ENCODE measurements at places on chromosomes 7 and 10.

GRCh38 chr10:95742485-95742884 lies 13.5 kb upstream of the ENTPD1 start:
- no peak for DNase-seq

DNA sequence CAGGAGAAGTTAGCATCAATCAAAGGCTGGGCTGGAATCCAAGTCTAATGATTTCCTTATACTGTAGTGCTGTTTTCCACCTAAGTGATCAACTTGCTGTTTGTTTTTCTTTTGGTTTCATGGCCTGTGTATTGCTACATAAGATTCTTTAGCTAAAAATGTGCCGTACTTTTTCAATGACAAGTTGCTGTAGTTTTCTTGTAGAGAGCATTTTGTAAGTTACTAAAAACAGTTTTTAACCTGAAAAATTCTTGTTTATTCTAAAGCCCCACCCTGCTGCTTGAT lies 1.3 kb downstream of the HELLS start:
- no peak for DNase-seq

- peak; percentile 36 for DNase-seq
These were observed 1.5 kb downstream of the KMT2E start for GRCh38 chr7:105015390-105015965.

GRCh38 chr7:83806538-83806937 lies 157.6 kb upstream of the SEMA3E start:
- DNase-seq = no peak

- no peak for DNase-seq
These were observed 156.5 kb downstream of the EXOC4 start for GRCh38 chr7:133409421-133409820.

DNA sequence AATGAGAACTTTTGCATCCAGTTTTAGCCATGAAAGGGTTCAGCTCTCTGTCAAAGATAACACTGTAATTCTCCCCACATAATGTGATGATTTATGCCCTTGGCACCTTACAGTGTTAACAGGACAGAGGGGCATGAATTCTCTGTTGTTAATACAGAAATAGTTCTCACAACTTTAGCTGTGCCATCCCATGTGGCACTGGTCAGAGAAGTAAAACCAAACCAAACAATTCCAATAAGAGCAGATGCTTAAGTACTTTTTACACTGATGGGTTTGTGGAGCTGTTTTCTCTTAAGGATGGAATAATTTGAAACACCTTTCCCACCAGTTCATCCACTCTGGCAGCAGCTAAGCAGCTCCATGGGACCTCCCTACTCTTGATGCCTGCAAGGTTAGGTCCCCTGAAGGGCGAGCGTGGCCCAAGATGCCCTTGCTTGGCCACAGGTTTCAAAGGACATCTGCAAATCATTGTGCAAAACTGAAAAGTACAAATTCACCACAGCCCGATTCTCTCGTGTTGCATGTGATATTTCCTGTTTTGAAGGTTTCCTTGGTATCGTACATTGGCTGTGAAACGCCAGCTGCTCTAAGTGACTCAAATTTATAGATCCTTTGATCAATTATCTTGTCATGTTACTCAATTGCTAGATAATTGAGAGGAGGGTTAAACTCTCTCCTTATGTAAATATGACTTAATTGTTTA lies 82.5 kb upstream of the CREB5 start:
- no peak for DNase-seq

DNA sequence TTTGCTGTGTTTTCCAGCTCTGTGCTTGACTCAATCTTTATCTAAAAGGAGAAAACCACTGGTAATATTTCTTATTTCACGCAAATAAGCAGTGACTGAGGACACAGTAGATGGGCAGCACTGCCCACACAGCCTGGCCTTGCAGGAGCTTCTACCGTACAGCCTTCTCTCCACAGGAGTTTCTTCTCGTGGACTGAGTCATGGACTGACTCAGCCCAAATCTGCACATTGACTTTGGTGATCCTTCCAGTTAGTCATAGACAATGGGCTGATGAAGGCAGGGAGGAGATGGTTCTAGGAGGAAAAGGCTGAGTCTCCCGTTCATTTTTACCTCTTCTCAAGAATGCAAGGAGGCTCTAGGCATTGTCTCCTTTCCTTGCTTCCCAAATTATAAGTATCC lies 200.7 kb downstream of the RAPGEF5 start:
- no peak for DNase-seq

DNA sequence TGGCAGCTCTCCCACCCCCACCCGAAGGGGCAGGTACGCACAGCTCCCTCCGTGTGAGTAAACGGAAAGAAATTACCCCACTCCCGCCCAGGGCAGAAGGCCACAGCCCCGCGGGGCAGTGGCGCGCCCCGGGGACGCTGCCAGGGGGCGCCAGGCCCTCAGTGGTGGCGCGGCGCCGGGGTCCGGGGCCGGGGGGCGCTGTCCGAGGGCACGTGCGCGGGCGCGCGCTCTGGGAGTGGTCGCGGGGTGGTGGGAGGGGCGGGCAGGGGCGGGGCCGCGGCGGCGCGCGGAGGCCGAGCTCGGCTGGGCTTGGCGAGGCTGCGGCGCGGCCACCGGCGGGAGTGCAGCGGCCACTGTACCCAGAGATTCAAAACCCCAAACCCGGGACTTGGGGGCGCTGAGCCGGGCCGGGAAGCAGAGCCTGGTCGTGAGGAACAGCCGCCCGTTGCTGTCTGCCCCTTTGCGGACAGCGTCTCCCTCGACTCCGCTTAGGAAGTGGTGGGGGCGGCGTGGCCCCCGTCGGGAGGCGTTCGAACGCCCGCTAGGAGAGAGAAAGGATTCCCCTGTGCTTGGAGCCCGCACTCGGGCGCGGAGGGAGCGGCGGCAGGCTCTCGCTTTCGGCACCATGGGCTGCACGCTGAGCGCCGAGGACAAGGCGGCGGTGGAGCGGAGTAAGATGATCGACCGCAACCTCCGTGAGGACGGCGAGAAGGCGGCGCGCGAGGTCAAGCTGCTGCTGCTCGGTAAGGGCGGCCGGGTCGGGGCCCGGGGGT lies at the start of gene GNAI1:
GNAI1 (plus strand) TSS at position 296 of the 773 bp plus-strand sequence; CDS start at position 626, 330 bp downstream.
- peak; percentile 14 for DNase-seq

- no peak for DNase-seq
These were observed 75.8 kb downstream of the CDCA7L start for GRCh38 chr7:21869785-21870402.

GRCh38 chr10:131726967-131727366 lies 173.8 kb upstream of the PPP2R2D start:
- DNase-seq = no peak

DNA sequence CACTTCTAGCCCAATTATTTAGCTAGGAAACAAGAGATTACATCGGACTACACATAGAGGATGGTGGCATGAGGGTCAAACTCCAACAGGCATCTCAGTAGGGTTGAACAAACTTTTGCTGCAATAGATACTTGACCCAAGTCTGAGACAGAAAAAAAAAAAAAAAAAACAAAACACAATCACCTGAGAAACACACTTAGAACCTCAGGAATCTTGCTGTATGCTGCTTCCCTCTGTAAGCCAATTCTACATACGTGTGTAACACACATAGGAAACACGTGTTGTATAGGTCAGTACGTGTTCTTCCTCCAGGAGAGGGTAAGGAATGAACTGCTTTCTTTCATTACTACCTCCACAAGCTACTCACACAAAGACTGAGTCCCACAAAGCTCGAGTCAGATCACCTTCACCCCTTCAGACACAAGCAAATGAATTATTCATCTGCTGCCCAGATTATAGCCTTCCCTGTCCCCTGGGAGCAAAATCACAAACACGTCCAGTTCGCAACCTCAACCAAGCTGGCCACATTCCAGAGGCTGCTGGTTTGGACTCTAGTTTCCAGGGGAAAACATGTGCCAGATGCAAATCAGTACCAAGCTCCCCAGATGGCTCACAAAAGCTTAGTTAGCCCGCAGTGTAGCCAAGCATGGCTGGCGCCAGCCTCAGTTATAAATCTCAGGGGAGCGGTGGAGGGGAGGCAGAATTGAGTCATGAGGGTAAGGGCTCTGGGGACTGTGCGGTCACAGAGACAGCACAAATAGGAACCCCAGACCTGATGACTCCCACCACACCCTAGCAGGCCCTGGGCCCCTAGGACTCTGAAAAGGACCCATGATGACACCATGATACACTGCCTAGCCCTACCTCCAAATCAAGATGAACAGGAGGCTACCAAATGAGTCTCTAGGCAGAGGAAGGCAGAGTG lies 15.1 kb downstream of the PSAP start:
- DNase-seq = no peak

DNA sequence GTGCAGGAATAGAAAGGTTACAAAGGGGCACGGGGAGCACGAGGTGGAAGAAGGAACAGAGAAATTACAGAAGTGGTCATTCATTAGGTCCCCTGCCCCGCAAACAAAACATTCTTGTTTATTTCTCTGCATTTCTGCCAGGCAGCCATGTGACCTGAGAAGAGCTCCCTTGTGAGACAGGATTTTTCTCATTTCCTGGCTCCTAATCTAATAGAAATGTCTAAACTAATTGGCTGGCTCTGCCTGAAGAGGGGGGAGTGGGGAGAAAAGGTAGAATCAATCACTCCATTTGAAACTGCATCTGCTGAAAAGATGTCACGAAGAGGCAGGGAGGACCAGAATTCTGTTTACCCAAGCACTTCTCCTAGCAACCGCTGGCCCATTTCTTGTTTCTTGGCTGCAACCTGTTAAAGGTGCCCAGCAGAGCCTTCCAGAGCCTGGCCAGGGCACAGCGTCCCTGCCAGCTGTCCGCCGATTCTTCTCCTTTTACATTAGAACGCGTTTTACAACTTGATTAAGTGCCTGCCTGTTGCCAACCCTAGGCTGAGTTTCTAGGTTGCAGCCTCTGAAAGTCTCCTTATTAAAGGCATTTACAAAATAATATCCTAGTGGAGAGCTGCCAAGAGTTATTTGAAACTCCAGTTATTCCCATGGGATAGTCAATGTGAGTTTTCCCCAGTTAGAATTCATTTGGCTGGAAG lies 1227.6 kb downstream of the TYW1 start:
- DNase-seq = no peak

DNA sequence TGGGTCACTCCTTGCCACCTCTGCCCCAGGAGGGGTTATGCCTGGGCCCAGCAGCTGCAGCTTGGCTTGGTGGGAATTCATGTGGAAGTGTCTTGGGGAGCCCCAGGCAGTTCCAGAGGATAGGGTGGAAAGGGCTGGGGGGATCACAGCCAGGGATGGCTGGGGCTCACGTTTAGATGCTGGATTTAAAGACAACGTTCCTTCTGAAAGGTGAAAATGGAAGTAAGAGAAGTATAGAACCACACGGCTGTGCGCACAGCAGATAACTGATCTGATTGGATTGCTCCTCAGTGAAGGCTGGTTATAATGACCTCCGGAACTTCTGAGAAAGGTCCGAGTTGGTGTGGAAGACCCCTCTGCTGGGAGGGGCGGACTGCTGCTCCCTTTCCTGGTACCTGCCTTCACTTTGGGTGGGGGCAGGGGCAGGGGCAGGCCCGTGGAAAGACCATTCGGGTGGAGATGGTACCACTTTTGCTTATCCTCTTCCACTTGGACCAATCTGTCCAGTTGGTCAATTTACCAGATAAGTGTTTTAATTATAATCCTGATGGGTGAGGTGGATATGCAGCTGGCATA lies 7.9 kb upstream of the MYL7 start:
- no peak for DNase-seq

GRCh38 chr7:130486114-130486953 lies 5.6 kb upstream of the MEST start:
- peak; percentile 64 for DNase-seq

- DNase-seq = no peak
These were observed 62.8 kb downstream of the INPP5A start for GRCh38 chr10:132600416-132600815.
